ENCODE measurements at places on chromosomes 7 and 10.

DNA sequence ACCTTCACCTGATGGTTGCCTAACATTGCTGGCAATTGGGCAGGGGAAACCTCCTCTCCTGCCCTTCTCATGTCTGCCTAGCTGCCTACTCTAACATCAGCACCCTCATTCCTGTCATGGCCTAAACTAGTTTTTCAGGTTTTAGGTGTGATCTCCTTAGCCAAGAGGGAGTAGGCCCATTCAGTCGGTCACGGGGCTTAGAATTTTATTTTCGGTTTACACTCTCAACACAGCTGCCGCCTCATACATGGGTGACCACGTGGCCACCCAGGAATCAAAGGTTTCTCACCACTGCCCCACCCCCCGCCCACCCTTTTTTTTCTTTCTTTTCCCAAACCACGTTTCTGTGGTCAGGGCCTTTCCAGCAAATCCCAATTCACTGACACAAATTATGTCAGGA lies 97.2 kb downstream of the RALA start:
- DNase-seq, result no peak

DNA sequence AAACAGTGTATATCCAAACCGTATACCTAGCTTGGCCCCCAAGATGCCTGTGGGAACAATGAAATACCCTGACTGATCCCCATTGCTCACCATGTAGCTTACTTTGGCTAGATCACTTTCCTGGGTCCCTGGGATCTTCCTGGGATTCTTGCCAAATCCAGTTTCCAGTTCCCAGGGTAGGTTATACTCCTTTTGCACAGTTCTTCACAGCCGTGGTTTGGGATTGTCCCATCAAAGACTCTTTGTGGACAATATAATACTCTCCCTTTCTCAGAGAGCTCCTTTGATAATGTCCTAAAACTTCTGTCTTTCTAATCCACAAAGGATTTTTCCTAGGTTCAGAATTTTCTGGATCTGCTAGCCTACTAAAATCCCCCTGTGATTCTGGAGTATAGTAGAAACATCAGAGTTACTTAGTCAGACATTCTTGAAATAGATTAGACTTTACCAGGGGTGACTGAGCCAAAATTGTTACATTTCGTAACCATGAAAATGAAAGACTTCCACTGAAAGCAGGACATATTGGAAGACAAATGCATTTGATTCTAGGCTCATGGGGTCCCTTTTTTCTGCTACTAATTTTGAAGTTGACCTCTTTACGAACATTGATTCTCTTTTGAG lies 388.3 kb upstream of the ETV1 start:
- DNase-seq, result no peak

- no peak for DNase-seq
Observed at GRCh38 chr7:24898691-24899090, 81.3 kb downstream of the OSBPL3 start.

- no peak for DNase-seq
Observed at GRCh38 chr7:129676017-129676897, 64.7 kb downstream of the NRF1 start.

GRCh38 chr7:11175371-11175770 lies 201.7 kb downstream of the PHF14 start:
- DNase-seq, result no peak

- no peak for DNase-seq
Observed at GRCh38 chr10:89228146-89228545, 21.0 kb upstream of the CH25H start.

GRCh38 chr10:62870866-62871265 lies 54.7 kb upstream of the EGR2 start:
- no peak for DNase-seq

Measured in Kasumi-1 (cell line).